Adipocyte (in vitro differentiated cells): ENCODE measurements at places on chromosomes 13 and 19.

DNA sequence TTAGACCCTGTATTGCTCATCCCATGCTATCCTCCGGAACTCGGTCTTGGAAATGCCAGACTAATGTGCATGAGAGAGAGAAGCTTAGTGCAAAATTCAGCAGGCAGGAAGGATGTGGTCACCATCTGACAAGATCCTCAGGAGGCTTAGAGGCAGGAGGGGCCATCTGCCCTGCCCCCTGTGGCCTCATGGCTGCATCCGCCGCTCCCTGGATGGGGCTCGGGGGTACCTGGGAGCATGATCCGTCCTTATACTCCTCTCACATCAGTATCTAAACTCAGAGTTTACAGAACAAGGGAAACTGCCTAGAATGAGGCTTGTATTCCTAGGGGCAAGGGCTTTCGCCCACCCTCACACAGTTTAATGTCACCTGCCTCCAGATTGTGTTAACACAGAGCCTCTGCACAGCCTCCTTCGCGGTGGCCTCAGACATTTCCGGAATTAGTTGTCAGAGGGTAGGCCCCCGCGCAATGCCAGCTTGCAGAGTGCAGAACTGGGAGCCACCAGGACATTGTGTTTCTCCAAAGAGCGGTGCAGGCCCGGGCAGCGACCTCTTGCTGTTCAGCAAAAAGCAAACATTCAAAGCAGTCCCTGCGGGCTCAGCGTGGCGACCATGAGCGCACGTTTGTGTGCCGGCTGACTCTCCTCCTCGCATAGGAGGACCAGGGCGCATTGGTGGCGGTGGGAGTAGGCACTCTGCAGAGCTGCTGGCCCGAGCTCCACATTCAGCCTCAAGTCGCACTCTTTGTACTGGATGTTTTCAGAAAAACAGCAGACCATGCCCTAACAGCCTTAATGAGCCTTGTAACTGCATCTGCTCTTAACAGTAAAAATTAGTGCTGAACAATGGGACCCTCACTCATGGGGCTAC, 39.1 kb downstream of the GPR12 start:
- DNase-seq, result no peak

- DNase-seq, result peak; percentile 14
Measured at GRCh38 chr19:49746206-49746958, 16.7 kb downstream of the TSKS start.

DNA sequence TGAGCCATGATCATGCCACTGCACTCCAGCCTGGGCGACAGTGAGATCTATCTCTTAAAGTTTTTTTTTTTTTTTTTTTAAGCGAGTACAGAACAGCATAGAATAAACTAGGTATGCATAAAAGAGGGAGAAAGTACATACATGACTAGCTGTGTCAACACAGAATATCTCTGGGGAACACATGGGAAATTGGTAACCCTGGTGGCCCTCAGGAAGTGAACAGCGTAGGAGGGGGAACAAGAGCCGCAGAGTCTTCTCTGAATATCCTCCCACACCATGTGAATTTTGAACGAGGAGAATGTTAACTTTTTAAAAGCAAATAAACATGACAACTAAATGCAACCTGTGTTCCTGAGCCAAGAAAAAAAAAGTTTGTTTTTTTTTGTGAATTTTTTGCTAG, 15.2 kb downstream of the PHLDB3 start:
- no peak for DNase-seq

DNA sequence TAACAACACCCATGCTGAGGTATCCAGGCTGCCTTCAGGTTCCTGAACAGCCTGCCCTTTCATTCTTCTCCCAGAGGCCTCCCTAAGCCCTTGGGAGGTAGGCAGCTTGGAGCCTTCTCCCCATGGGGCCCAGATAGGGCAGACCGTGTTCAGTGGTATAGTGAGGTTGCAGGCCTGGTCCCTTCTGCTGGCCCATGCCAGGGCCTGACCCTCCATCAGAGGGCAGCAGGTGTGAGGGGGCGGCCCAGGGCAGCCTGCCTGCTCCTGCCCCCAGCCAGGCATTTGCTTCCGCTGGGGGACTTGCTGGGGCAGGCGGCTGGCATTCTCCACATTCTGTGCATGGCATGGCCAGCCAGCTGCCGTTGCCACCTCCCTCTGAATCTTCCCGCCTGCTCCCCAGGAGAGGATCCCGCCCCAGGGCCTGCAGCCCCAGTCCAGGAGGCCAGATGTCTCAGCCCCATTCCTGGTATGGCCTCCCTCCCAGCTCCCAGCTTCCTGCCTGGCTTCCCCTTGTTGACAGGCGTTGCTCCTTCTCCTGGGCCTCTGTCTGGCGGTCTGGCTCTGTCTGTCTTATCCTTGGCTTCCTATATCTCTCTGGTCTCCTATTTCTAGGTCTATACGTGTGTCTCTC, 8.9 kb downstream of the CIC start:
- peak; percentile 67 for DNase-seq

- DNase-seq, result no peak
Measured at GRCh38 chr13:62593804-62594203, 1178.2 kb upstream of the PCDH20 start.

DNA sequence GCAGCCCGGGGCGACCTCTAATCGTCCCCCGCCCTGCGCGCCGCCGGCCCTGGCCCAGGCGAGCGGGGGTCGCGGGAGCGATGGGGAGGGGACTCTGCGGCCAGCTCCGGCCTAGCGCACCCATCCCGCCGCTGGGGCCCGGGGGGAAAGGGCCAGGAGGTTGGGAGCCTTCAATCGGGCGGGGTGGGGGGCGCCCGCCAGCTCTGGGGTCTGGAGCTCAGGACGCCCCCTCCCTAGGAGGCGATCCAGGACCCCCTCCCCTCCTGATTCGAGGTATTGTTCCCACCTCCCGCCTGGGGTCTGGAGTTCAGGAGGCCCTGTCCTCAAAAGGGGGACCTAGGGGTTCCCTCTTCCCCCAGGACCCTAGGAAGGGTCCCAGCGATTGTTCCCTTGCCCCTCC, 430 bp downstream of the ZNF358 start:
- DNase-seq, result peak; percentile 42

DNA sequence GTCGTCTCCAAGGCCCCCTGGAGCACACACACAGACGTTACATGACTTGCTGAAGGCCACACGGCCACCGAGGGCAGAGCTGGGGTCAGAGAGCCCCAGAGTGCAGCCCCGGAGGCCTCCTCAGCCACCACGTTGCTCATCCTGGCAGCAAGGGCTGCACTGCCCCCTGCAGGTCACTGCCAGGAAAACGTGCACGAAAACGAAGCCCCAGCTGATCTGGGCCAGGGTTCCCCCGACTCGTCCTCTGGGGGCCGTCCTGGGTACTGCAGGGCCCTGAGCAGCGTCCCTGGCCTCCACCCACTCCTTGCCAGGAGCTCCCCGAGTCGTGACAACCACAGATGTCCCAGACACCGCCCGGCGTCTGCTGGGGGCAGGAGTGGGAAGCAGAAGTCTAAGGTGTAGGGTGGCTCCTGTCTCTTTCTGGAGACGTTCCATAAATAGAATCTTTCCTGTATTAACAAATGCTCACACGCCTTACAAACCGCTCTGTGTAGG, 3.4 kb downstream of the TPGS1 start:
- DNase-seq, result peak; percentile 96

GRCh38 chr13:63041640-63042414, 1626.2 kb upstream of the PCDH20 start:
- peak; percentile 51 for DNase-seq

- no peak for DNase-seq
Measured at GRCh38 chr19:40216777-40217026, 1.5 kb downstream of the TTC9B start.

DNA sequence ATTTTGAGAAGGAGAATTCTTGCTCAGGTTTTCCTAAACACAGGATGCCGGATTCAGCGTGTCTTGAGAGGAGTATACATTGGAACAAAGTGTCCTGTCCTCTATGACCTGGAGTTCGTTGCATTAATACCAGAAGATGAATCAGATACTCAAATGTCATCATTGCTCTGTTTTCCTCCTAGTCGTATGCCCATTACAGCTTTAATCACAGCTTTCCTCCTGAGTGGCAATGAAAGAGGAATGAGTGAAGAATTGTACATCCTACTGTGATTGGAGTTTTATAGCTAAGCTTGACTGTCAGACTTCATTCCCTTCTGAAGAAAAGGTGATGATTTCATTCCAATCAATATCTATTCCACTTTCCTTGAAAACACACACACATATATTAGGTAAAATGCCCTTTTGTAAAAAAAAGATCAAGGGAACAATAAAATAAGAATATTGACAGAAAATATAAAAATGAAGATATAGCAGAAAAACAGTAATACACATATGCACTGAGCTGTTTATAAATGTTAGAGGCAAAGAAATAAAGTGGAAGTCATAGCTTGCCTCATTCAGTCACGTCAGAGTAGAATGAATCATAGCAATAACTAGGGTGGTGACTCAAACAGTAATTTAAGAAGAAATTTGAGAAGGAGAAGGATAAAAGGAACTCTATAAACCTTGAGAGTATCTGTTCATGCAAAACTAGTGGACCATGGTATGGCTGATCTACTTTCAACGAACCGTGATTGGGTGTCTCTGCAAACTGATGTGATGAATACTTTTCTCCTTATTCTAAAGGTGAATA, 501.5 kb downstream of the SUCLA2 start:
- DNase-seq, result peak; percentile 88

DNA sequence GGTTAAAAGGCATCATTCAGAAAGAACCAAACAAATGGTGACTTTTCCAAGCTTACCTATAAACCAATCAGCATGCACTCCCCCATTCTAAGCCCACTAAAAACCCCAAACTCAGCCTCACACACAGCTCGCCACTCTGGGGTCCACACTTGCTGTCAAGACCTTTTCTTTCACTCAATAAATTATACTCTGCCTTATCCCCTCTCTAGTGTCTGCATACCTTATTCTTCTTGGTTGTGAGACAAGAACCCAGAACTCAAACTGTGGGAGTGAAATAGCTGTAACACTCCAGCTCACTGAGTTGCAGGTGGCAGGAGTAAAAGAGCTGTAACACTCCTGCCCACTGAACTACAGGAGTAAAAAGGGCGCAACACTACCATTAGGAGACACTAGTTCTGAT, 559.0 kb downstream of the TBC1D4 start:
- DNase-seq, result no peak

- DNase-seq, result peak; percentile 93
Measured at GRCh38 chr19:53196777-53197396, 3.7 kb upstream of the ZNF665 start.

- peak; percentile 36 for DNase-seq
Measured at GRCh38 chr13:45943965-45944364, 92.4 kb upstream of the SIAH3 start.

GRCh38 chr19:49362929-49363267, 682 bp upstream of the TEAD2 start:
- peak; percentile 75 for DNase-seq

DNA sequence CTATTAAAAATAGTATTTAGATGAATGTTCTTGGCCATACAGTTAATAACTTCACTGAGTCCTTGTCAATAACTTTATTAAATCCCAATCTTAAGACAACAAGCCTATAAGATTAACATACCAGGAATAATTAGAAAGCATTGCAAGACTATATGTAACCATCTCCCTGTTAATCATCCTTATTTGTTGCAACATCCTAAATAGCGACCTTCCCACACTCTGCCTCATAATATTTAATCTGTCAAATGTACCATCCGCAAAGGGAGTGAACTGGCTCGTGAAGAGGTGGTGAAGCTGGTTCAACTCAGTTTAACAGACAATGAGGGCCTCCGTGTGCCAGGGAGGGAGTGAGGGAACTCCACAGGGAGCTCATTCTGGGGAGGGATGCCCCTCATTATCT, 33.9 kb downstream of the KL start:
- peak; percentile 37 for DNase-seq

DNA sequence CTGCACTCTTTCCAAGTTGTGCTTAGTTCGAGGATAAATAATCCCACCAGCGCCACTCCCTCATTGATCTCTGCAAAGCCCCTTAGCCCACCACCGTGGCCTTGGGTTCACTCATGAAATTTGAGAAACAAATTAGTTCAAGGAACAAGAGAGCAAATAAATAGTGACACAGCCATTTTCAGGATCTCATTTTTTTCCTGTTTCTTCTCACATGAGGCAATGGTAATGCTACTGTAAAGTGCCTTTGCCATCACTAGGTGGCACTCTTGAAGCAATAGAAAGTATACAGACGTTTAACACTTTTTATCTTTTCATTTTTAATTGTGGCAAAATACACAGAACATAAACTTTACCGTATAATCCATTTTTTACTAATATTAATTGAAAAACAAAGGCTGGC, 76.8 kb upstream of the ZNF835 start:
- DNase-seq, result peak; percentile 36

- DNase-seq, result no peak
Measured at GRCh38 chr19:593505-593904, 3.8 kb downstream of the HCN2 start.

DNA sequence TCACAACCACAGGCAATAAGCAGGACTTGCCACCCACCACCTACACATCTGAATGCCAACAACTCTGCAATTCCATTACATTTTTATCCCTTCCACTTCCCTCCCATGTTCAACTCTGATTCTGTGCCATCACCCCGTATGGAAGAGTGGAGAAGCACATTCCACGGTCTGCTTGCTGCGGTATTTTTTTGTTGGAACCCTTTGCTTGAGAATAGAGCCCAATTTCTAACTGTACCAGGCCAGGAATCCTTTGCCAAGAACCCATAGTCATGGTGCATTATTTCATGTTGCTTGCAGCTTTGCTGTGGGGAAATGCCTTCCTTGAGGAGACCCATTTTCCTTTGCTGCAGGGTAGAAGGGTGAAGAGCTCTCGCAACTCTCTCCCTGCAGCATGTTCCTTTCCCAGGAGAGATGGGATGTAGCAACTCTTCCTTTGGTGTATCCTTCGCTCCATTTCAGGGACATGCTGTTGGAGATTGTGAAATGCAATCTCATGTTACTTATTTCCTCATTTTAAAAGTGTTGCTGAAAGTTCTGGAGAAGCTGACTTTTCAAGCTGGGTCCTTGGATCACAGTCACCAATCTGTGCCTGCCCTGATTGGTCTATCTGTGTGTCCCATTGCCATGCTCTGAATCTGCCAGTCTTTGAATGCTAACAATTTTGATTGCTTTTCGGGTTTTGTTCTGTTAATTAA, 69.8 kb upstream of the STARD13 start:
- peak; percentile 94 for DNase-seq

DNA sequence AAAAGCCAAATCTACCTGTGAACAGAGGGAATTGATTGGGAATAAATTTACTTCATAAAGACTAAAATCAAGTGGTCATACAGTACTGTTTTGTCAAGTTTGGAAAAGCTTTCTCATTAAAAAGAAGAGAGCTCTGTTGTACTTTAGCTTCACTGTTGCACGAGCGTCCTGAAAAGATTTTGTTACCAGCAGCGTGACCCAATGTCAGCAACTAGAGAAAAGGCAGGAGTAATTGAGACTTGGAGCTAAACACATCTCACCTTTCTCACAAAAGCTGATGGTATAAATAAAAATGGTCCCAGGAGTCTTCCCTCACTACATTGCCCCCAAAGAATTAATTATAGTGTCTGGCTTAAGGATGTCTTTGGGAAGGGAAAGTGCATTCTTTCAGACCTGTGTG, 613.7 kb downstream of the OLFM4 start:
- no peak for DNase-seq
